ENCODE measurements at places on chromosomes 6 and 20. TPM values are rescaled to one million over a fixed set of nuclear protein-coding genes. Genes with fewer than 3 reads are reported as not detected.

GRCh38 chr6:165220045-165220444, 89.4 kb downstream of the C6orf118 start:
- no peak for DNase-seq

GRCh38 chr20:61548069-61548468, 296.0 kb downstream of the CDH4 start:
- DNase-seq, result no peak

GRCh38 chr6:74585753-74586152, 620.1 kb downstream of the COL12A1 start:
- DNase-seq, result no peak

C20orf204 gene
- total RNA-seq, result 1.4 TPM

DNA sequence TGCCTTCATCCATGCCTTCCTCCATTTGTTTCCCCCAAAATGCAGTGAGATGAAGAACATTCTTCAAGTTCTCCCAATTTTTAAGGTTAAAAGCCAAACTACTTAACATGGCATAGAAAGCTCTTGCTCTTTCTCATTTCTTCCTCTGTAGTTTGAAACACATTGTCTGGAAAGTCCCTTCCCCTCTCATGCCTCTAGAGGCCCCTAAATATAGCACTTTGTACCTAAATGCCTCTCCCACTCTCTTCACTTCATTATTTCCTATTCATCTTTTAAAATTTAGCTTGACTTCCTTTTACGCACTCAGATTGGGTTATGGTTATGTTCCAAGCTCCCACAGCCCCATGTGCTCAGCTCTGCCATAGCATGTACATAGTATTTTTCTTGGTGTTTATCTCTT, 389.3 kb downstream of the HDGFL1 start:
- no peak for DNase-seq

All from transverse colon (tissue), 4 donors.